Activated CD4-positive, alpha-beta T cell treated with anti-CD3 and anti-CD28 coated beads for 24 hours (primary cell): ENCODE measurements at places on chromosomes 13 and 19.

GRCh38 chr19:35845215-35846037 lies 6.9 kb downstream of the NPHS1 start:
- no peak for DNase-seq

- no peak for DNase-seq
Observed at GRCh38 chr19:7781157-7781556, 18.1 kb downstream of the CLEC4M start.

DNA sequence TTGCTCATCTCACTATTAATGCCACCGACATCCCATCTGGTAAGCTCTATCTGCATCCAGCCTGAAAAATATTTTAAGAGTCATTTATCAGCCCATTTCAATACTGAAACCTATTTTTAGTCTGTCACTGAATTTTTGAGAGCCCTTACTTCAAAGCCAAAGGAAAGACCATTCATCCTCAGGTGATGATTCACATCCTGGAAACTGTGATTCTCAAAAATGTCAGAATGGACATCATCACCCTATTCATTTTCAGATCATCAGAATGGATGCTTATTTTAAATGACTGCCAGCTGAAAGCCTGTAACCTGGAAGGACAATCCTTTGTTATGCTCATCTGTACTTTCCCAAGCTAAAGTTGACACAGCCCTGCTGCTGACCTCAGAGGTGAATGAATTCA lies 27.0 kb downstream of the TNFSF11 start:
- DNase-seq, result no peak

DNA sequence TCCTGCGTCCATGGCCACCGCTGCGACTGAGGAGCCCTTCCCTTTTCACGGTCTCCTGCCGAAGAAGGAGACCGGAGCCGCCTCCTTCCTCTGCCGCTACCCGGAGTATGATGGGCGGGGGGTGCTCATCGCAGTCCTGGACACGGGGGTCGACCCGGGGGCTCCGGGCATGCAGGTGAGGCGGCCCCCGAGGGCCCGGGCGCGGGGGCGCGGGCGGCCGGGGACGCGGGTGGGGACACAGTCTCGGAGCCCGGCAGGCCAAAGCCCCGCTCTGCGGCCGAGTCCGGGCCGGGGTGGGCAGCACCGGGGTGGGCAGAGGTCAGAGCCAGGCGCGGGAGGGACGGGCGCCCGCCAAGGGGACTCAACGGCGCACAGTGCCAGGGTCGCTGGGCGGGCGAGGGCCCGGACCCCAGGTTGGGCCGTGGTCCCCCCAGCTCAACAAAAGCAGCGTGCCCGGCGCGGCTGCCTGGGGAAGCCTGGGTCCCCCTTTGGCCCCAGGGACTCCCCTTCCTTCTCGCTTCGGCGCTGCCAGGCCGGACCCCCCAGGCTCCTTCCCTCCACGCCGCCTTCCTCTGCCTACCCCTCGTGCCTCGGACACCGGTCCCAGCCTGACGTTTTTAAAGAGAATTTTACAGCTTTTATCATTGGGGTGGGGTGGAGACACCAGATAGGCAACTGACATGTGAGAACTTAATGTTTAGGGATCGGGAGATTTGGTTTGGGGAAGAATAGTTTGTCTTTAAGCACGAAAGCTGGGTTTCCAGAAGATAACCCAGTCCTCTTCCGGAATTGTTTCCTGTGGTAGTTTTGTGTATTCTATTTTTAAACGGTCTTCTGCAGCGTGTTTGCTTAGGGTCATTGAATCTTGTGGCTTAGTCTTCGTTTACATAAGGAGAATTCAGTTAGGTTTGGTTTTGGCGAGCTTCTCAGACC lies 509 bp downstream of the TPP2 start:
- no peak for DNase-seq

DNA sequence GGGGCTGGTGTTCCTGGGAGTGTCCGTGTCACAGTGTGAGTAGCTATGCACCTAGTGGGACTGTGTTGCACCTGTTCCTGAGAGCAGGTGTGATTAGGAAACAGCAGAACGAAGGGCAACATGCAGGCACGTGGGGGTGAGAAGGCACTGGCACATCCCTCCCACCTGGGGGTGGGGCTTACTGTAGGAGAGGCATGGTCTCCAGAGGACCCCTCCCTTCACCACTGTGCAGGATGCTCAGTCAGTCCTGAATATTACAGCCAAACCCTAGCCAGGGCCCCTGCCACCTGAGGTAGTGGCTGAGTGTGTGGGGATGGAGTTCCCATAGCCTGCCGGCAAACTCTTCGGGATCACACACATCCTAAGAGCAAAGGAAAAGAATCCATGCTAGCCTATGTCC lies 99.2 kb downstream of the ZDHHC20 start:
- DNase-seq, result no peak
